ENCODE measurements at places on chromosomes 16 and 17. TPM values are rescaled to one million over a fixed set of nuclear protein-coding genes. Genes with fewer than 3 reads are reported as not detected.

The CYGB gene
- 3.8 TPM for total RNA-seq

The ABCC1 gene
- total RNA-seq, result 27.4 TPM

The RSAD1 gene
- total RNA-seq, result 14.7 TPM

The MYH4 gene
- total RNA-seq, result not detected

The CASKIN1 gene
- 0.47 TPM for total RNA-seq
